ENCODE measurements at places on chromosomes 5 and 9.

GRCh38 chr9:37405764-37406380 is 16.6 kb upstream of the GRHPR start:
- H3K4me3 ChIP-seq = no peak overlapping the region
- peaks cover 2% of the 10 kb centered on the region for H3K27me3 ChIP-seq
- no peaks in the 10 kb centered on the region for H3K36me3 ChIP-seq

DNA sequence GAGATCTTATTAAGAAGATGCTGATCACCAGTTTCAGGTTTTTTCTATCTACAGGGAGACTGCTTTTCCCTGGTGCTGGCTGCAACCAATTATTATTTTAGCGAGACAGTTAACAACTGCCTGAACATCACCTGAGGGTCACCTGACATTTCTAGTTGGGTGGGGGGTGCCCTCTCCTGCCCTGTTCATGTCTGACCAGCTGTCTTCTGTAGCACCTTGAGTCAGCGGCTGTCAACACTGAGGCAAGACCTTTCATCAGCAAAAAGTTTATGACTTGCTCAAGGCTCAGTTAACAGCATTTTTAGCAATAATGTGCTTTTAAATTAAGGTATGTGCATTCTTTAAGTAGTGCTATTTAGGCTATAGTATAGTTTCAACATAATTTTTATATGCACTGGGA is 58.0 kb downstream of the ADCY2 start:
- H3K4me1 ChIP-seq = no peaks in the 10 kb centered on the region
- H3K27me3 ChIP-seq = no peaks in the 10 kb centered on the region
- no peak for DNase-seq
- H3K4me3 ChIP-seq = no peak overlapping the region

DNA sequence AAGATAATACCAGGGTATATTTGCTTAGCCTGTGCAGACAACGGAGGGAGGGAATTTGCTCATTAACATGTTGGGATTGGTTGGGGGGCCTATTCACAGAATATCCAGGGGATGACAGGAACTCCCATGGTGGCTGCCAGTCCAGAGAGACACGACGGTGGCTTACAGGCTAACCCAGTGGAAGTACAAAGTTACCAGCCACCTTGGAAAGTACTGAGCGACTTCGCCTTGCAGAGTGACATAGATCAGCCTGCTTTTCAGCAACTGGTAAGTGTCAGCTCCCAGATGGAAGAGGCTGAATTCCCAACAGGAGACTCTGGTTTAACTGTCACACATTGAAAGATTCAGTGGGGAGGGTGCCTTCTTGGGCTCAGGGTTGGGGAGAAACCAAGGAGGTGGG is 7.9 kb downstream of the ISL1 start:
- H3K36me3 ChIP-seq = no peaks in the 10 kb centered on the region
- no peaks in the 10 kb centered on the region for H3K4me1 ChIP-seq
- no peak overlapping the region for H3K4me3 ChIP-seq
- no peak for DNase-seq
- peaks cover 58% of the 10 kb centered on the region for H3K27me3 ChIP-seq
- H3K27ac ChIP-seq = no peak overlapping the region

- H3K36me3 ChIP-seq = no peaks in the 10 kb centered on the region
- no peaks in the 10 kb centered on the region for H3K27me3 ChIP-seq
- peaks cover 4% of the 10 kb centered on the region for H3K4me1 ChIP-seq
- no peak for DNase-seq
Measured at GRCh38 chr5:130875656-130876055, 289.4 kb downstream of the HINT1 start.

Measured in activated T-helper 2 cell treated with anti-CD3 and anti-CD28 coated beads, Interferon-gamma antibody, Interleukin-2, Interleukin-4, amounts not matched to agents 10 μg/mL and 5 μg/mL and 100 μg/mL, durations not matched to agents 14 hours and 24 hours and 36 hours (primary cell).